Skeletal muscle cell (primary cell): ENCODE measurements at places on chromosomes 1 and 21.

DNA sequence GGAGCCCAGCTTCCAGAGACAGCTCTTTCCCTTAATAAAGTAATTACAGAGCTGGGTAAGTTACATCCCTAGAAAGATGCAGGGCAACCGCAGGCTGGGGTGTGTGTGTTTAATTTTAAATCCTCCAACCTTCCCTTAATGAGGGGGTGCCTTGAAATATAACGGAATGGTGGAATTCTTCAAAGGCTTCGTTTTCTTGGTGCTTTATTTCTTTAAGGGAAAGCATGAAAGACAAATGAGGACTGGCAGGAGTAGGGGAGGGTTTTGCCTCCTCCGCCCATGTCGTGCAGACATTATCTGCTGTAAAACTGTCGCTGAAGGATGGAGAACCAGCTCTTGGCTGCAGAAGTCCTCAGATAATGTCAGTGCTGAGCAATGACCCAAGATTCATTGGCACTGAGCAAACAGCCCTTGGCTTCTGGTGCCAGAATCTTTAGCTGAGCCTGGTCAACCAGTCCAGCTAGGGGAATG is 15.5 kb downstream of the SLC6A17 start:
- DNase-seq: no peak

DNA sequence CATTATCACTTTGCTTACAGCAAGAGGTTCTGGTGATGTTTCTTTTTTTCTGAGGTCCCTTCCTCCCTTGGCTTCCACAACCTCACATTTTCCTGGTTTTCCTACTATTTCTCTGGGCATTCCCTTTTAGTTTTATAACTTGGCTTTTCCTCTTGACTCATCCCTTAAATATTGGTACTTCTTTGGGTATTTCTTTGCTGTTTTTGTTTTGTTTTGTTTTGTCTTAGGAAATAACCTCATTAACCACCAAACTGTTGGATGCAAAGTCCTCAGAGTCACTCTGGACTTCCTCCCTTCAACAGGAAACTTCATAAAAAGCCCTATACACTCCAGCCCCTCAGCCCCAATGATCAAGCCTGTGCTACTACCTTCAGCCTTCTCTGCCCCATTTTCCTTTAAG is 211.1 kb downstream of the DUSP10 start:
- DNase-seq: no peak

GRCh38 chr21:41378849-41379248 is 17.0 kb downstream of the MX2 start:
- no peak for DNase-seq

DNA sequence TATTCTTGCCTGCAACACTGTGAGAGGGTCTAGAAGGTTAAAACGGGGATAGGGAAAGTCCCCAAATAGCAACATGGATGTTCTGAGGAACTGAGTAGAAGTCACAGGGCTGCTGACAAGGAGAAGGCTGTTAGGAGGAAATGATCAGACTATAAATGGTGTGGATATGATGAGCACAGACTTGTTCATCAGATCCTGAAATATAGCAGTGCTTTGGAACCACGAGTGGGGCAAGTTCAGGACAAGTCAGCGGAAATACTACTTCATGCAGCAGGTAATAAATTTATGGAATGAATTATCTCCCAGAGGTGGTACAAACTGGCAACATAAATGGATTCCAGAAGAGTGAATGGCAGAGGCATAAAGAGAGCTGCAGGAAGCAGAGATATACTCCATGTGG is 3.2 kb upstream of the KIAA0040 start:
- no peak for DNase-seq

DNA sequence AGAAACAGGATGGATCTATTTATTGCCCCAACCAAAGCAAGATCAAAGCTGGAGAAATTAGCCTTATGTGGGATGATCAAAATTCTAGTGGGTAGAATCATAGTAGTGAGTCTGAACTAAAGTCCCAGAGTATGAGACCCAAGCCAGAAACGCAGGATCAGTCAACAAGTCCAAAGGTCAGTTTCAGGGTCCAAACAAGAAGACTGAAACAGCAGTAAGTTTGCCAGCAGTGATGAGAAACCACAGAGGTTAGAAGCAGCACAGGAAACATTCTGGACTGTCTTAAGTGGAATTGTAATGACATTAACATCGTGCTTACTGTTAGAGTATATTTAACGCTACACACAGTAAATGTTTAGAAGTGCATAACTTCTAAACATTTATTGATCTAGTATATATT is 251.0 kb downstream of the LRRIQ3 start:
- no peak for DNase-seq
